ENCODE measurements at places on chromosomes 6 and 20. TPM values are rescaled to one million over a fixed set of nuclear protein-coding genes. Genes with fewer than 3 reads are reported as not detected.

The PSORS1C1 gene
- 0.75 TPM for total RNA-seq

DNA sequence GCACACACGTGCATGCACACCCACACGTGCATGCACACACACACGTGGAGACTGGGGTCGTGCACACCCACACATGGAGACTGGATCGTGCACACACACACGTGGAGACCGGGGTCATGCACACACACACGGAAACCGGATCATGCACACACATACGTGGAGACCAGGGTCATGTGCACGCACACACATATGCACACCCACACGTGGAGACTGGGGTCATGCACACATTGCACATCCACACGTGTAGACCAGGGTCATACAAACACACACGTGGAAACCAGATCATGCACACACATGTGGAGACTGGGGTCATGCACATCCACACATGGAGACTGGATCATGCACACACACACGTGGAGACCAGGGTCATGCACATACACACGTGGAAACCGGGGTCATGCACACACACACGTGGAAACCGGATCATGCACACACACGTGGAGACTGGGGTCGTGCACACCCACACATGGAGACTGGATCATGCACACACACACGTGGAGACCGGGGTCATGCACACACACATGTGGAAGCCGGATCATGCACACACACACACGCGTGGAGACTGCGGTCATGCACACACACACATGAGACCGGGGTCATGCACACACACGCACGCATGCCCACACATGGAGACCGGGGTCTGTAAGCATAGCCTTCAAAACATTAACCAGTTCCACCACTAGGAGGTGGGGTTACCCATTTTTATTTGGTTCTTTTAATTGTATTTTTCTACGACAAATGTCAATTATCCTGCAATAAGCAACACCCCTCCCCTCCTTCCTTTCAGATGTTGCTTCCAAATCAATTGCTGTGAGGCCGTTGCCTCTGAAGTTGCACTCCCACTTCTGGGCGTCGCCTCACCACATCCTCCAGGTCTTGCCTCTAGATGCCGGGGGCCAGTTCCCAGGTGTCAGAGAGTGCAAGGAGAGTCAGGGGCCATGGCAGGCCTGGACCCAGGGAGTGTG lies 95.8 kb downstream of the TMEM242 start:
- H3K27me3 ChIP-seq = no peaks in the 10 kb centered on the region
- DNase-seq = no peak
- H3K27ac ChIP-seq = no peak overlapping the region
- H3K4me1 ChIP-seq = no peaks in the 10 kb centered on the region
- no peaks in the 10 kb centered on the region for H3K36me3 ChIP-seq
- H3K4me3 ChIP-seq = no peak overlapping the region

- no peak overlapping the region for H3K4me3 ChIP-seq
- H3K27ac ChIP-seq = no peak overlapping the region
- DNase-seq = no peak
- H3K27me3 ChIP-seq = no peaks in the 10 kb centered on the region
- no peaks in the 10 kb centered on the region for H3K36me3 ChIP-seq
Observed at GRCh38 chr20:61860260-61860987, 205.3 kb downstream of the TAF4 start.

GRCh38 chr20:17931513-17931912 lies 37.1 kb downstream of the SNX5 start:
- H3K36me3 ChIP-seq = no peaks in the 10 kb centered on the region
- H3K27ac ChIP-seq = no peak overlapping the region
- peaks cover 32% of the 10 kb centered on the region for H3K4me1 ChIP-seq
- no peak for DNase-seq
- no peaks in the 10 kb centered on the region for H3K27me3 ChIP-seq
- H3K4me3 ChIP-seq = no peak overlapping the region

The ZNF391 gene
- total RNA-seq = 5.0 TPM

Data from Caco-2 (cell line).